ENCODE measurements at places on chromosomes 1 and 21.

DNA sequence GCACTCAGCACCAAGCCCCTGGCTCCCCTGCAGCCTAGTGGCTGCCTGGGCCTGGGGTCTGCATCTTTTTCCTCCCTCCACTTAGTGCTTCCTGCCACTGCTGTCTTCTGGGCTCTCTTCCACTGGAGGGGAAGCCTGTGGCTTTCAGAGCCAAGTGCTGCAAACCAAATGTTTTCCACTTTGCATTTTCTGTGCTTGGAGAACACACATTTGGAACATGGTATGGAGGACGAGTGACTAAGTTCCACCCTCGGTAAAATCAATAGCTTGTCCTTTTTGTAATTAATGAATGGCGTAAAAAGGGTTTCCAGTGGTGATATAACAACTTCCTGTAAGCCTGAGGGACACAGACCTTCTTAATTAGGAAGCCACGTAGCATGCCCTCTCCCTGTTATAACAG, 10.1 kb upstream of the GPR153 start:
- no peak for DNase-seq

DNA sequence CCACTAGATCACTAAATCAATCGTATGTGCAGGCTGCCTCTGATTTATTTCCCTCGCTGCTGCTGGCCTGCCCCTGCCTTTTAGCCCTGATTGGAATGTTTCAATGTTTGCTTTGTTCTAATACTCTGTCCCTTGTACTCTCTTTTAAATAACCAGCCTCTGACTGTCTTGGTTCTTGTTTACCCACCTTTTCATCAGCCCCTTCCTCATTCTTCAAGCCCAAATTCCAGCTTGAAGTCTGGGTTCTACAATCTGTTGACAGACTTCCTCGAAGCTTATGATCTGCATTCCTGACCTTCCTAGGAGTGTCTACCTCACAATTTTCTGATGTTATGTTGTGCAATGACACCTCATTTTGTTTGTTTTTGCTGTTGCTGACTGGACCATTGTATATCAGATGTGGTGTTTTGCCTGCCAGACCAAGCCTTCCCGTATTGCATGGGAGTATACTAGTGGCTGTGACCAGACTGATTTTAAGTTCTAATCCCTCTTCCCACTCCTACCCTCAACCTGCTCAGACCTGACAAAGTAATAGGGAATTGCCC, 46.6 kb upstream of the APOBEC4 start:
- DNase-seq: no peak

GRCh38 chr1:30418939-30419720, 304.3 kb downstream of the MATN1 start:
- no peak for DNase-seq

DNA sequence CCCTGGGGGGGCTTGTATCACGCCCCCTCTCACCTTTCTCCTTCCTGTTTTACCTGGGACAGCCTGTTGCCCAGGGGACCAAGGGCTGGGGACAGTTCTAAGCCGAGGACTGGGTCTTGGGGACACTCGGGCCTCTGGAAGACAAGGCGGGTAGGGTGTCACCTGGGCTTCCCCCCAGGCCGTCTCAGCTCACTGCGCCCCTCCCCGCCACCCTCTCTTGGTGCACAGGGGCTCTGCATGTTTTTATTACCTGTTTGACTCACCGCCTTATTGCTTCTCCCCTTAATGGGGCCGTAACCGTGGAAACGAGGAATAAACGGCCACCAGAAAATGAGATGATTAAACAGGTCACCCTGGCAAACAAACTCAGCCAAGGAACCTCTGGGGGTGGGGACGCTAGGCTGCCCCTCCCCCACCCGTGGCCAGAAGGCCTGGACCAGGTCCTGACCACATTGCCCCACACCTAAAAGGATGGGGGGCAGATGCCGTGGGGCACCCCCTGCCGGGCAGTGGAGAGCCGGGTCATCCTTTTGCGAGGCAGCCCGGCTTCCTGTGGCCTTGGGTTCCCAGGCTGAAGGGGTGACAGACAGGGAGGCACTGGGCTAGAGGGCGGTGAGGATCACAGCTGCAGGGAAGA, 109.9 kb downstream of the CASZ1 start:
- DNase-seq: no peak

- DNase-seq: no peak
Measured at GRCh38 chr1:201143726-201144635, 10.3 kb downstream of the TMEM9 start.

- no peak for DNase-seq
Measured at GRCh38 chr1:171379846-171380245, 65.9 kb downstream of the FMO4 start.

DNA sequence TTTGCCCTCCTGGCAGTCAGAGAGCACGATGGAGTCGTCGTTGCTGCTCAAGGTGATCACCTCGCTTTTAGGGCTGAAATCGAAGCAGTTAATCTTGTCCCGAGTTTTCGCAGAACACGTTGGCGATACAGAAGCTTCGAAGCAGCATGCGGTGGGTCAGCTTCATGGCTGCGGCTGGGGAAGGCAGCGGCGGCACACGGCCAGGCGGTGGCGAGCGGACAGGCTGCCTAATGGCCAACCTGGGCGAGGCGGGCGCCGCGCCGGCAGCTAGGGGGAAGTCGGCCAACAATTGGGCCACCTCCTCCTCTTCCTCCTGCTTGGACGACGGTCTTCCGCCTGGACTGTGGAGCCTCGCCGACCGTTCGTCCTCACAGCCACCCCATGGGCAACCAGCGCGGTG, 34.8 kb downstream of the CDC7 start:
- no peak for DNase-seq

DNA sequence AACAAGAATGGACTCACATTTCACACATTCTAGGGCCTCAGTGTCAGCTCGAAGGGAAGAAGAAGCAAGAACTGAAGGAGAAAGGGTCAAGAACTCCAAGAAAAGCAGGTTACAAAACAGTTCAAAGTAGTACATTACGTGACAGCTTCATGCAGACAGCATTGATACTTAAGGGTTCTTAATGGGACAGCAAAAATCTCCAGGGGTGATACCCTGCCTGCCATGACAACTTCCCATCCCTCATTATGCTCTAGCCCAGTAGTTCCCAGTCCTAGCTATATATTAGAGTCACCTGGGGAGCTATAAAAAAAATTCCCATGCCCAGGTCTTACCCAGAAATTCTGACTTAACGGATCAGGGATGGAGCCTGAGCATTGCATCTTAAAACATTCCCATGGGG, 51.2 kb upstream of the PROX1 start:
- no peak for DNase-seq

DNA sequence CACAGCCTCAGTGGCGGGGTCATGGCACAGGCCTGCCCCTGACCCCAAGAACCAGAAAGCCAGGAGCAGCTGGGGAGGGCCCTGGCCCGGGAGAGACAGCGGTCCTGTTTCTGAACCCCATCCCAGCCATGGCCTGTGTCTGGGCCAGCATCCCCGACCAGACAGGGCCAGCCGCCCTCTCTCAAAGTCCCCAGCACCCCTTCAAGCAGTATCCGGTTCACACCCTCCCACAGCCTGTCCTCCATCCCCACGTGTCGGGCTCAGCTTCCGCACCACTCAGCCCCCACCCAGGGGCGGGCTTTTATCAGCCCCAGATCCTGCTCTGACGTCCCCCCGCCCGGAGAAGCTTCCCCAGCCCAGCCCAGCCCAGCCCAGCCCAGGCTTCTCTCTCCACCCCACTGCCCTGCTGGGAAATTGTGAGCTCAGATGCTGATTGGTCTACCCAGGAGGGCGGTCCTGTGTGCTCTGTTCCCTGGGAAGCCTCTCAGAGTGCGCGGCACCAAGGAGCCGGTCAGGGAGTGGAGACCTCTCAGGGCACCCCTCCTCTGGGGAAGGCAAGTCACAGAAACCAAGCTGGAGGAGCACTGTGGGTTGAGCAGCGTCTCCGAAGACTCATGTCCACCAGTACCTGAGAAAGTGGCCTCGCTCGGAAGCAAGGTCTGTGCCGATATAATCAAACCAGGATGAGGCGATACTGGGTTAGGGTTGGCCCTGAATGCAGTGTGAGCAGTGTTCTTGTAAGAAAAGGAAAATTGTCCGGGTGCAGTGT, 4.7 kb upstream of the FAAP20 start:
- DNase-seq: peak; percentile 92

DNA sequence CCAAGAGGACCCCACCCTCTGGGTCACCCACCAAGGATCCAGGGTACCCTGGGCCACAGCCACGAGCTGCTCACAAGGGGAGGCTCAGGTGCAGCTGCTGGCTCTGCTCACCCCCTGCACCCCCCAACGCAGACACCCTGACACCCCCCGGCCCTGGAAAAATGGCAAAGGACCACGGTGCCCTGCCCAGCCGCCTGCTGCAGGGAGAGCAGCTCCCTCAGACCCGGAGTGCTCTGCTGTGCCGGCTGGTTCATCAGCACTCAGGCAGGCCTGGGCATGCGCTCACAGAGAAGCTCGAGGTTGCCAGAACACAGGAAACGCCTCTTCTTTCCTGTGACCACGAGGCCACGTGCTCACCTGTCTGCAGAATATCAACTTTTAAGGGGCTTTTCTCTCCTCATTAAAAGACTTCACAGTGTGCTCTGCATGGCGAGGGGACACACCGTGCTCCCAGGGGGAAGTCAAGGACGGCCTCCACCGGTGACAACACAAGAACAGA, 4.3 kb upstream of the C1QTNF12 start:
- DNase-seq: peak; percentile 14

- no peak for DNase-seq
Measured at GRCh38 chr1:243837907-243838535, 12.0 kb downstream of the AKT3 start.

DNA sequence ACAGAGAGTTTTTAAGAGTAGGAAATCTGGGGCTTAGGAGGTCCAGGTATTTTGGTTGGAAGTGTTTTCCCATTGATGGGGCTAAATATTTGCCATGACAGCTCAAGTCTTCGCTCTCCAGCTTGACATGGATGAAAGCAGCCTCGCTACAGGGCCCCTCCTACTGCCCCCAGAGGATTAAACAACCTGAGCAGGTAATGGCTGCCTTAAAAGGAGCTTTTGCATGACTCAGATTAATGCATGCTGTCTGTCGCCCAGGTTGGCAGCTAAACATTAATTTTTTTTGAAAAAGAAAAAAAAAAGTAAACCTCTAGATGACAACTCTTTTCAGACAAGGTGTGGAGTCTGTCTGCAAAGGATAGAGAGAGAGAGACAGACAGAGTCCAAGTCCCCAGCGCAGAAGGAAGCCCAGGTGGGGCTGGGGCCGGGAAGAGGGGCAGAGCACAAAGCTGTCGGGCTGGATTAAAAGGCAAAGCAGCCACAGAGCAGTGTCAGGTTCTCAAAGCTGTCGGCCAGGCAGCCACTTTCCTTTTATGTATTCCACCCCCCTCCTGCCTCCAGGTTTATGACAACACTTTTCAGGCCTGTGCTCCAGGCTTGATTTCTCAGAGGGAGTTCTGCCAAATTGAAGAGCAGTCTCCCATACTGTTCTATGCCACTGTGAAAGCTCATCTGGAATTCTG, 127.9 kb downstream of the CLIC6 start:
- DNase-seq: no peak

DNA sequence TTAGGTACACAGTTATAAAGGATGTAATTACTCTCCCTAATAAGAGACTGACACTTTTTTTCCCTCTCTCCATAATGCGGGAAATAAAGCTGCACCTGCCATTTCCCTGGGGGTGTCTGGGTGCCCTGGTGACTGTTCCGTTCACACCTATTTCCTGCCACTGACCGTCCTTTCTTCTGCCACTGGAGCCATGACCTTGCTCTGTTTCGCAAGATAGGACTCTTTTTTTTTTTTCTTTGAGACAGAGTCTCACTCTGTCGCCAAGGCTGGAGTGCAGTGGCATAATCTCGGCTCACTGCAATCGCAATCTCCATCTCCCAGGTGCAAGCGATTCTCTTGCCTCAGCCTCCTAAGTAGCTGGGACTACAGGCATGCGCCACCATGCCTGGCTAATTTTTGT, 66.1 kb upstream of the SERBP1 start:
- DNase-seq: no peak

GRCh38 chr21:34612056-34612455, 2.9 kb downstream of the RCAN1 start:
- no peak for DNase-seq

- no peak for DNase-seq
Measured at GRCh38 chr1:216702170-216702569, 21.1 kb downstream of the ESRRG start.

DNA sequence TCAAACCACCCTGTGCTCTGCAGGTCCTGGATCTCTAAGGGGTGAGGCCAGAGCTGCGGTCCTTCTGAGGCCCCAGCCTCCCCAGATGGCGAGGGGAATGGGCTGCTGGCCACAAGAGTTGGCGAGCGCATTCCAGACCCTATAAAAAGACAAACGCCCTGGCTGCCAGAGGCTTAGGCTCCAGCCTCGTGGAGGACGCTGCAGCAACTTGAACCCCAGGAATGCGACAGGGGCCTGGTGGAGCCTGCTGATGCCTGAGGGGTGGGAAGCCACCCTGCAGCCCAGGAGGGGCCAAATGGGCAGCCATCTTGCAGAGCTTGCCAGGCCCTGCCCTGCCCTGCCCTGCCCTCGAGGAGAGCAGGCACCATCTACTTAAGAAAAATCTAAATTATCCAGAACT, 8.6 kb downstream of the CACNA1S start:
- peak; percentile 78 for DNase-seq

- DNase-seq: peak; percentile 48
Measured at GRCh38 chr1:235648954-235649367, 623 bp downstream of the GNG4 start.

DNA sequence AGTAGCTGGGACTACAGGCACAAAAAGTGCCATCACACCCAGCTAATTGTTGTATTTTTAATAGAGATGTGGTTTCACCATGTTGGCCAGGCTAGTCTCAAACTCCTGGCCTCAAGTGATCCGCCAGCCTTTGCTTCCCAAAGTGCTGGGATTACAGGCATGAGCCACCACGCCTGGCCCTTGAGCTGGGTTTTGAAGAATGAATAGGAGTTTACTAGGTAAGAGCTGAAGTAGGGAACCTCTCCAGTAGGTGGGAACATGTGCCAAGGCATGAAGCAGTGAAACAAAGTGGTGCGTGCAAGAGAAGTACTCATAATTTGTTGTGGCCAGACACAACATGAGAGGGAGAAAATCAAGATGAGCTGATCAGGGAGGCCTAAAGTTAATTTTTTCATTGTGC, 55.8 kb downstream of the MAST2 start:
- DNase-seq: no peak

DNA sequence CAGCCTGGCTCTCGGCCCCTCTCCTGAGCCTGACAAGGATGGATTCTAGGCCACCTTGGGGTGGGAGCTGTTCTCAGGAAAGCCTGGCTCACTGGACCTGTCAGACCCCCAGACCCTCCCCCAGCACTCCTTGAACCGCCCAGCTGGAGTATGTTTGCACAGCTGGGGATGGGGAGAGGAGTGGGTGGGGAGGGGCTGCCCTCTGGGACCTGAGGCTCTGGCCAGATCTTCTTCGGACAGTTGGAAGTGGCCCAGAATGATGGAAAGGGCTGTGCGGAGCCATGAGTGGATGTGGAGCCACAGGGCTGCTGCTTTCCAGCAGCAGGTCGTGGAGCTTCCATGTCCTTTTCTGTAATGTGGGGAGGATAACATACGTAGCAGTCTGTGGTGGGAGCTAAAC, 43.0 kb upstream of the TRABD2B start:
- no peak for DNase-seq
